ENCODE measurements at places on chromosomes 1 and 21. TPM values are rescaled to one million over a fixed set of nuclear protein-coding genes. Genes with fewer than 3 reads are reported as not detected.

- DNase-seq, result no peak
Observed at GRCh38 chr1:11558276-11558675, 79.3 kb downstream of the DISP3 start.

- DNase-seq, result no peak
Observed at GRCh38 chr21:37430184-37430821, 63.7 kb downstream of the DYRK1A start.

The DCDC2B gene
- total RNA-seq, result not detected

The ADORA1 gene
- 0.50 TPM for total RNA-seq

- DNase-seq, result no peak
Observed at GRCh38 chr1:94522304-94522703, 19.3 kb downstream of the F3 start.

Measured in esophagus muscularis mucosa (tissue), 4 donors.